ENCODE measurements at places on chromosomes 5 and 9.

- DNase-seq: no peak
Measured at GRCh38 chr5:147674411-147674810, 108.1 kb downstream of the JAKMIP2 start.

- no peak for DNase-seq
Measured at GRCh38 chr5:91059409-91059808, 323.7 kb downstream of the ARRDC3 start.

DNA sequence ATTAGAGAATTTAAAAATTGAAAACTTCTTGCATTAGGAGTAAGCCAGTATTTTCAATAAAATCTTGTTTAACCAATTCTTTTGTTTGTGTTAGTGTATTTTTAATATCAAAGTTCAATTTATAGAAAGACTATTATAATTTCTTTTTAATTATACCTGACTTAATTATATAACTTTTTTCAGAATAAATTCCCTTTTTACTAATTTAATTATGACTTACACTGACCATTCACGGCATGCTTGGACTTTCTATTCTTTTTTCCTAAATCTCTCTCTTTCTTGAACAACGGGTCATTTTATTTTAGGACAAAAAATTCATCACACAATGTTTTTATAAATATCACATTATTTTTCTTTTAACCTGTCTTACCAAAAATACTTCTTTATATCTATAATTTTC is 555.3 kb upstream of the PTGER4 start:
- no peak for DNase-seq

DNA sequence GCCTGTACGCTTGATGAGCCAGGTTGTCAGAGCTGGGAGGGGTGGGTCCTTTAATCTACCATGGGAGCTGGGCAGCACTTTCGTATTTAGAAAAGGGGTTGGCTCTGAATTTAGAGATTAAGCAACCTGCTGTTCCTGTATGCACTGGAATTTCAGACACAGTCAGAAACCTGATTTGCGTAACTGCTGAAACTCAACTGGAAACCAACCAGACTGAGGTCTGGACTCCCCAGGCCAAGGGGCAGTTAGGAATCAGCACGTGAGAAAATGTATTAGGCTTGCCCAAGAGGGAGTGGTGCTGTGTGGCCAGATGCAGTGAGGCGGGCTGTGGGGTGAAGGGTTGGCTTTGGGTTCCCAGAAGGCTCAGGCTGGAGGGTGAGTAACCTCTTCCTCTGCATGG is 235.0 kb downstream of the GOLPH3 start:
- DNase-seq: no peak

- no peak for DNase-seq
Measured at GRCh38 chr9:95497772-95498171, 19.0 kb downstream of the PTCH1 start.

GRCh38 chr5:14222206-14222605 is 79.1 kb downstream of the TRIO start:
- DNase-seq: no peak

- no peak for DNase-seq
Measured at GRCh38 chr9:73872701-73873100, 624.4 kb upstream of the RORB start.

- DNase-seq: no peak
Measured at GRCh38 chr5:75847561-75848021, 130.4 kb upstream of the POC5 start.

DNA sequence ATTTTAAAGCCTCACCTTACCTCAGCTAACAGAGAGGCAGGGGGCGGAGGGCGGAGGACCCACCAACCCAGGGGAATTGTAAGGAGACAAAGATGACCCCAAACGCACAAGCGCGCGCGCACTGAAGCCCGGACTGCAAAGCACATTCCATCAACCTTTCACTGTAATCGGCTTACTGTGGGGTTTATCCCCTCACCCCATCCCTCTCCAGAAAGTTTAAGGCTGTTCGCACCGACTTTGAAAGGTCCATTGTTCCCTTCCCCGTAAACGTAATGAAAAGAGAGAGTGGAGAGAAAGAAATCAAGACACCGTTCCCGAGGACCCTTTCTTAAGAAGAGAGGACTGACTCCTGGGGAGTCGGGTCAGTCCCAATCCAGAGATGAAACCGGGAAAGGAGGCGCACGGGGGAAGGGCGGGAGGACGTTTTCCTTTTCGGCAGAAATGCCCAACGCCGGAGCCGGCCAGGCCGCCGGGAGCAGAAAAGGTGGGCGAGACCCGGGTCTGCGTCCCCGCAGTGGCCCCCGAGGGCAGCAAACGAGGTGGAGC is 464 bp downstream of the CEMIP2 start:
- peak; percentile 17 for DNase-seq

- DNase-seq: peak; percentile 40
Measured at GRCh38 chr5:140672455-140673186, 755 bp downstream of the DND1 start.

DNA sequence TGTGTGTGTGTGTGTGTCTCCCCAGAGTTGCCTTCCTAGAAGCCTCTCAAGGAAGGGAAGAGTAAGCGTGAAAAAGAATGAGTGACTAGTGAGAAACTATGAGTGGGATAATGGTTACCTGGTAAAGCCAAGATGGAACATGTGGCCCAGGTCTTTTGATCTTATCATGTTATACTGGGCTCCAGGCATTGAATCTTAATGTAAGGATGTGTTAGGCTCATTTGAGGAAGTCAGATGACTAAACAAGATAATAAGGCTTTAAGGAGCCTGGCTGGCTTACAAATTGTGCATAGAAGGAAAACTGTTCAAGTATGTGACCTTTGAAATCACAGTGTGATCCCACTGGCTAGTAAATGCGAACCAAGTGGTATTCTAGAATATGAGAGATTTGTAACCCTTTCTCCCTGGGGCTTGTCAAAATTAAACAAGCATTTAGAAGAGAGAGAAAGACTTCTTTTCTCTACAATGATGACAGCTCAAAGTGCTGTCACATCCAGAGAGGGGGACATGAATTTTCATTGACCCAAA is 29.9 kb upstream of the HMHB1 start:
- no peak for DNase-seq

DNA sequence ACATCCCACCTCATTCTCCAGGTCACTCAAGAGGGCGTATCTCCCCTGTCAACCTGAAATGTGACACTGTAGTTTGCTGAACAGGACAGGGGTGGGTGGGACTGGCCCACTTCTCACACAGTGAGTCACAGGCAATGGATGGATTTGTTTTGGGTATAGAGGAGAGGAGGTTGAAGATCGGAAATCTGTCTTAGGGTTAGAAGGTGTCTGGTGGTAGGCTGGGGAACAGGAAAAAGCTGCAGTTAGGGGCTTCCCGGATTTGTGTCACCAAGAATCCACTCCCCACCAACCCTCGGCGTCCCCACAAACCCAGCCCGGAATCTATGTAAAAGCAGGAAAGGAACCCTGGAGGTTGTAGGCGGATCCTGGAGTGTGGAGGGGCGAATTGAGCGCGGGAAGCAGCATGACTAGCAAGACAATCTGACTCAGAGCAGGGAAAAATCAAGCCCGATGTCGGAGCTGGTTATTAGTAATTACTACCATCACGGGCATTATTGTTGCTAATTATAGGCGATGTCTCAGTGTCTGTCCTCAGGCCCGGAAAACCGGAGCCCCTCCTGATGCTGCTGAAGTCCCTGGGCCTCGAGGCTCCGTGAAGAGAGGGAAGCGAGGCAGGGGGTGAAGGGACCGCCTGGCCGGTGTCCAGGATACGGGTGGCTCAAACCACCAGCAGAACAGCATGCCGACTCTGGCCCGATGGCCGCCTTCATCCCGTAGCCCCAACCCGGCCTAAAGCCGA is 1.7 kb upstream of the IRX1 start:
- DNase-seq: no peak

GRCh38 chr9:128940946-128941755 is 6.3 kb downstream of the DOLK start:
- DNase-seq: no peak

DNA sequence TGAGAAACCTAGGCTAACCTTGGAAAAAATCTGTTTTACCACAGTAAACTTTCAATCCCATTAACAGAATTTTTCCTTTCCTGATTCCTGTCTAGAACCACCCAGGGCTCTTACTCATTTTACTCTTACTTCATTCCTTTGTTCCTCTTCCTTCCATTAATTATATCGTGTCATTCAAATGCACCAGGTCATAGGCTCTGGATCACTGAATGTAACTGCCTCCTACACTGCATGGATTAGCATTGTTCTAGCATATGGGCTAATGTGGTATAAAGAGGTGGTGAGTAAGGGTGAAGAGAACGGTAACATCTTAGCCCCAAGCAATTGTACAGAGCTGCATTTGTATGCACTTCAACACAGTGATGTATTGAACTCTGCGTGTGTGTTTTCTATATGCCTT is 49.5 kb upstream of the SPINK5 start:
- DNase-seq: no peak

GRCh38 chr9:79946712-79947111 is 374.9 kb downstream of the TLE4 start:
- DNase-seq: no peak

DNA sequence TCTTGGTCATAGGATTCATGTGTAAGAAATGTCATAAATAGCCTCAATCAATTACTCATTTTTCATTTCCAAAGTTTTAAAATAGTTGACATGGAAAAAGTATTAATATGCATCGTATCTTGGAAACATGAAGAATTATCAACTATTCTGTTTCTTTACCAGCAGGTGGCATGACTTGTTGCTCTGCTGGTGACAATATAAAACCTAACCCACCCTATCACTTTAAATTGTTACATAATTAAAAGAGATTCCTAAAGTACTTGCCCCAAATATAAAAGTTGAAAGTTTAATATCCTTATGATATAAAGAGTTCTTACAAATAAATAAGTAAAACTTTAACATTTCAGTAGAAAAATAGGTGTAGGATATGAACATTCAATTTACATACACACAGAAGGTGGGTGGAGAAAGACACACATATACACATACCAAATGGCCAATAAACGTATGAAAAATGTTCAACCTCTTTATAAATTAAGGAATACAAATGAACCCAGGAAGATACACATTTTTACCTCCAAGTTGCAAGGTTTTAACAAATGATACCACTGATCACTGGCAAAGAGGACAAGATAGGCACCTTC is 30.6 kb downstream of the MAP1B start:
- no peak for DNase-seq

DNA sequence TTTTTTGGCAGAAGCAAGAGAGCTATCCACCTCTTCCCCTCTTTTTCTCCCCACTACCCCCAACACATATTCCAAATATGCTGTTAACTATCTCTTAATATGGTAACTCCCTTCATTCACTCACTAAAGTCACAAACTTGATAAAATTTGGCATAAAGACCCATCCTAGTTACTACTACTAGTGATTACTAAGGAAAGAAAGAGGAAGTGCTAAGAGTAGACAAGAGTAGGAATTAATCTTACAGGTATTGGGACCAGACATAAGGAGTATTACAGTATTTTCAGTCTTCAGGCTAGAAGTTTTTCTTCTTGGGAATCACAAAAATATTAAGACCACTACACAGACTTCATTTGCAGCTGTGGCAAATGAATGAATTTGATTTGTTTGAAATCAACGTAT is 2.2 kb downstream of the ADAMTS6 start:
- DNase-seq: no peak

GRCh38 chr5:153520952-153521351 is 30.5 kb downstream of the GRIA1 start:
- DNase-seq: no peak

DNA sequence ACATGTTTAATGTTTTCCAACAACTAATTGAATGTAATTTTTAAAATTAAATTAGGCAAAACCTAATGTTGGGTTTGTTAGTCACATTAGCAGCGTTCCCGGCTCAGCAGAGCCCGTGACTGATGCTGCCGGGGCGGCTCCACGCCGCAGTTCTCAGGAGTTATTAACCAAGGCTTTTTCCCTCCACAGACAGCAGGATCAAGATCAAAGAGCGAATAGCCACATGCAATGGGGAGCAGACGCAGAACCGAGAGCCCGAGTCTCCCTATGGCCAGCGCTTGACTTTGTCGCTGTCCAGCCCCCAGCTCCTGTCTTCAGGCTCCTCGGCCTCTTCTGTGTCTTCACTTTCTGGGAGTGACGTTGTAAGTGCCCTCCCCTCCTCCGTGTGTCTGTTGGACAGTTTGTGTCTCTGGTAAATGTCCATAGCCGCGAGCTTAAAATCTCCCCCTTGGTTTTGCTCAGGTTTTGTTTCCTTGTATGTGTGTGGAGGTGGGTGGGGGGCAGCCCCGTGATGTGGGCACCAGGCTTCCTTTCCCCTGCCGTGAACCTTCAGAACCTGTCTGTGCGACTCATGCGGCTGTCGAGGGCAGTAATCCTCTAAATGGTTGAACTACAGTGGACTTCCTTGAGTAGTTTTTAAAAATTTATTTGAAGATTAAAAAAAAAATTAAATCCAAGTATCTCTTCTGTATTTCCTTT is 37.1 kb downstream of the TENT4A start:
- no peak for DNase-seq

DNA sequence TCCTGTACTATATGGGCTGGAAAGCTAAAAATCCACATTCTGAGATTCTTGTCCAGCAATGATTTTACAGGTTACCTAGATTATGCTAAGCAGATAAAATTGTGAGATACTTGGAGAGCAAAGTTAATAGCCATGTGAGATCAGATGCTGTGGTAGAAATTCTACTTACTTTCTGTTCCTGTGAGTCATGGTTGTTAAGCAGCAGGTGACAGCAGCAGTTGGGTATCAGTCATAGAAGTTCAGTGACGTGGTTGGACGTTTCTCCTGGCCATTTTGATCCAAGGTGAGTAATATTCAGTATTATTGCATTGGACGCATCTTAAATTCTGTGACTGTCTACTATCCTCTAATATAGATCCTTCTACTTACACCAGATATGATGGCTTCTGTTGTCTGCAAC is 524.5 kb downstream of the TMEM38B start:
- DNase-seq: no peak

DNA sequence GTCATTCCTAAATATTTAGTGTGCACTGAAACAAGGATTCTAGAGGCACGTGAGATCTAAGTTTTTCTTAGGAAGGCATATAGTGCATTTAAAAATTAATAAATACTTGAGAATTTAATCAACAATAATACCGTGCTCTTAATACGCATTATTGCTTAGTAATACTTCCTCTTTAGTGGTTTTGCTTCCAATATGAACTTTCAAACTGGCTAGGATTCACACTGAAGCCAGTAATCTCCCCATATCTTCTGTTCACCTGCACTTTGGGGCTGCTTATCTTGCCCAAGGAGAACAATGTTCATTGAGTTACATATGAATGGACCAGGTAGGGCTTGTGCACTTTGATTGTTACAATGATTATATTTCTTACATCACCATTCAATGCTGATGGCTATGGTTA is 180.5 kb upstream of the RIOK2 start:
- no peak for DNase-seq

GRCh38 chr5:149445739-149446369 is 66.8 kb upstream of the IL17B start:
- DNase-seq: no peak

- DNase-seq: no peak
Measured at GRCh38 chr9:115305543-115305942, 187.6 kb upstream of the TNC start.

- no peak for DNase-seq
Measured at GRCh38 chr5:1322955-1323802, 21.7 kb downstream of the CLPTM1L start.

DNA sequence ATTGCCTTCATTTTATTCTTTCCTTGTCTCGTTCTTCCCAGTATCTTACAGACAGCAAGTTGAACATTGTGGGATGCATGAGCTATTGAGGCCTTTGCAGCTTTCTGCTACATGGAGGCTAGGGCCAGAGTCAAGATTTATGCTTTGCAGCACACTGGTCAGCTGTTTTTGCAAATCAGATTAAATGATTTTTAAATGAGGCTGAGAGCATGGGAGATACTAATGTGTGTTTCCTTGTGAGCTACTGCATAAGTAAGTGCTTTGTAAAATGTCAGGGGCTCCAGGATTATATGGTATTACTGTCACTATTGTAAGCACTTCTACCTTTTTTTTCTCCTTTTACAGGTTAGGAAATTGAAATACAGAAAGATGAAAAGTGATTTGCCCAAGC is 111.0 kb upstream of the CDKN2B start:
- no peak for DNase-seq

Measured in endothelial cell (in vitro differentiated cells).